Dermis microvascular lymphatic vessel endothelial cell (primary cell): ENCODE measurements at places on chromosomes 6 and 20.

DNA sequence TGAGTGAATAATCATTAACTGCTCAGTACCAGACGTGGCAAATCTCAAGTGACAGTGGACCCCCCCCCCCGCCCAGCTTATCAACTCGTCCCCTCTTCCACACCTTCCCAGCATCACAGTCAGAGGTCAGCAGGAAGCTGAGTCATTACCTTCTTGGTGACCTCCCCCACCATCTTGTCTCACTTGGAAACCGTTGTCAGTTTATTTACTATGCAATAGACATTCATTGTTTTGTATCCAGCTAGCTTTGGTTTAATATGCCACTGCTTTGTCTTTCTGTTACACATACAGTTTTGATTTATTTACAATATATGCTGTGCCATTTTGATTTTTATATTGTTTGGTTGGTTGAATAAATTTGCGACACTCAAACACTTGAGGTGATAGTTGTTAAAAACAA lies 158.1 kb downstream of the QKI start:
- DNase-seq: no peak

GRCh38 chr20:13723011-13723410 lies 61.7 kb downstream of the ESF1 start:
- DNase-seq: no peak

DNA sequence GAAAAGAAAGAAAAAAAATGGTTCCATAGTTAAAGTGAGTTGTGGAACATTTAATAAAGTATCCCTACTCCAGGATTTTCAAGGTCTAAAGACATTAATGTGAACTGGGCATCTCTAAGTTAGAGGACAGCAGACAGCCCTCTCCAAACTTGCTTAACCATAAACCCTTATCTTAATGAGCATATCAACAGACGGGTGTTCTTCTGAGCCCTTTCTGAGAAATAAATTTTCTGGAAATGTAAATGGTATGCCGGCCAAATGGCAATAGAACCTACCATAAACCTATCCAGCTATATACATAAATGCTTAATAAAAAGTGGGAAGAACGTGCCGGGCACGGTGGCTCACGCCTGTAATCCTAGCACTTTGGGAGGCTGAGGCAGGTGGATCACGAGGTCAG lies 12.5 kb downstream of the SLC18B1 start:
- DNase-seq: no peak

DNA sequence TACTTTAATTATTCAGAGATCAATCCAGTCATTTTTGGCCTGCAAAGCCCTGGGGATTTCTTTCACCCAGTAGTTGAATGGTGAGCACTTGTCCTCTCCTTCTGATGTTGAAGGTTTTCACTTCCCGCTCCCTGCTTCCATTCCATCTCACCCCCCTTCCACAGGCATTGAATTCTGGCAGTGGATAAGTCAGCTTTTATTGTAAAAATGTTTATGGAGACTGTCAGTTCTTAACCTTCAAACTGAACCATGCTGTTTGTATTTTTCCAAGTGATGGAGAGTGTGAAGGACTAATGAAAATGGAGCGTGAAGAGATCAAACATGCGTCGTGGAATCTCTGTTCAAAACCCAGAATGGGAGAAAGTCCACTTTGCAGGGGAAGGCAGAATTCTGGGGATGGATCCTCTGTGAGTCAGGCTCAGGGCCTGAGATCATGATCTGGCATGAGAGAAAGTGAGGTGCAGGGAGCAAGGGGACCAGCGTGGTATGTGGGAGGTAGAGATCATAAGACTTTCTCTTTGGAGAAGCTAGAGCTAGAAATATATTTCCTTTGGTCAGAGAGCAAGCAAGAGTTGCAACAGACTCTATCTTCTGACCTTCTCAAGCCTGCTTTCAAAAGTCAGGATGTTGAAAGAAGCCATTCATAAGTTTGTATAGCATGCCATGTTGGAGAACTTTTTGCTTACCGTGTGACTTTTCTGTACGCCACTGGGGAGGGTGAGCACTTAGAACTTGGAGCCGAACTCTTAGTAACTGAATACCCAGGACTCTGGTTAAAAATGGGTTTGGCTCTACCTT lies 30.2 kb downstream of the ISM1 start:
- DNase-seq: no peak

- no peak for DNase-seq
Measured at GRCh38 chr20:43939762-43940121, 25.1 kb downstream of the TOX2 start.

GRCh38 chr6:14595751-14596150 lies 478.2 kb downstream of the CD83 start:
- DNase-seq: no peak

- no peak for DNase-seq
Measured at GRCh38 chr6:54094293-54094692, 16.9 kb upstream of the MLIP start.
